Ureter (tissue), 1 donor: ENCODE measurements at places on chromosomes 7 and 10.
A peak's percentile ranks its signal among the peaks of the same experiment; 100 is the strongest.

DNA sequence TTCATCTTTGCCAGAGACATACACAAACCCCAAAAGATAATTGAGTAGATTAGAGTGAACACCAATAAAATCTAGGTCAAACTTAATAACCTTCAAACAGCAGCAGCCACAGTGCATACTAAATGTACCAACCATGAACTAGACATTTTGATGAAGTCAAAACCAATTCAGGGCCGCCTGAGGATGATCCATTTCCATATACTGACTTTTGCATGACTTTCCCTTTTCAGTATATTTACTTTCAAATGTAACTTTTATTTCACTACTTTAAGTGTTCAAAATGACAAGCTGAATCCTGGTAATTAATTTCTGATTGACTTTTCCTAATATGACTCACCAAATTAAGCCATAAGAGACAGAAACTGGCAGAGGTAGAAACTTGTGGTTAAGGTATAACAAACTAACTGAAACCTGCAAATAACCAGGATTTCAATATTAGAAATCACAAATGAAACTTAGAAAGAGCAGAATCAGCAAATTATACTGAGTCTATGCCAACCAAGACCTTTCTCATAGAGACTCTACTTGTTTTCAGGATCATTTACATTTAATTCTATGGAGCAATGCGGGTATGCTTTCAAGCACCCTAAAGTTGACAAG, 171.9 kb upstream of the LRRN3 start:
- DNase-seq, result no peak

DNA sequence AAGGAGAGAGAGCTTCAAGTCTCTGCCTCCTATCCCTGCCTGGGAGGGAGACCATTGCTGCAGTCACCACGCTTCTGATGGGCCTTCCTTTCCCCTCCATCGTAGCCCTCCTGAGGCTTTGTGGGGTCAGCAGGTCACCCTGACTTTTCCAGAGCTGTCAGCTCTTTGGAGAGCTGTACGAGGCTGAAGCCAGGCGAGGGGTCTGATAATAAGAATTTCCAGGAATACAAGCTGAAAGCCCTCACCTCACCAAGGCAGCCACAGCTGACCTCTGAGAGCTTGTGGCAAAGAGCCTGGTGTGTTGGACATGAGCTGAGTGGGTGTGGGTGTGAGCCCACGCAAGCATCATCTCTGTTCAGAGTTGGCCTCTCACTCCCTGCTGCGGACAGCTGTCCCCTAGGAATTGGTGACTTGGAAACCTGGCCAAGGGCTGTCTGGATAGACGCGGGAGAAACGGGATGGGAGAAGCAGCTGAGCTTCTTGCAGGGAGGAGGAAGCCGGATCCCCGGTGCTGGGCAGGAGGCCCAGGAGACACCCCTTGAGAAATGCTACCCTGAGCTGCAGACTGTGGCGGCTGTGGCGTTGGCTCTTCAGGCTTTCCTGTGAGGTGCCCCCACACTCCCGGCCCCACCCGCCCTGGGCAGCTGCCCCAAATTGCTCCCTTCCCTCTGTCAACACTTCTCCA, 122.1 kb upstream of the BTBD16 start:
- DNase-seq, result peak; percentile 65

DNA sequence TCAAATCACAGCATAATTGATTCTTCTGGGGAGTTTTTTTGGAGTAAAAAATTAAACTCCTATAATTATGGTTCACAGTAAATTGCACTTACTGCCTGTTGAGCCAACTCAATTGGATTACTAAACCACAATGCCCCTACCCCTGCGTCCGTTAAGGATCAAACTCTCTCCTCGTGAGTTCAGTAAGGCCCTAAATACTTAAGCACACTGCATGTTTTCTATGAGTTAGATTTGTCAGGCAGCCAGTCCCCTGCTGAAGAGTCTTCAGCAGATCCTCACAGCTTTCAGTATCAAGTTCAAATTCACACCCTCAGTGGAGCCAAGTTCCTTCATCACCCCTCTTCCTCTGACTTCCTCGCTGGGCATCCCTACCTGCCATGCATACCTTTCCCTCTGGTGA, 275.0 kb upstream of the BMPER start:
- no peak for DNase-seq

DNA sequence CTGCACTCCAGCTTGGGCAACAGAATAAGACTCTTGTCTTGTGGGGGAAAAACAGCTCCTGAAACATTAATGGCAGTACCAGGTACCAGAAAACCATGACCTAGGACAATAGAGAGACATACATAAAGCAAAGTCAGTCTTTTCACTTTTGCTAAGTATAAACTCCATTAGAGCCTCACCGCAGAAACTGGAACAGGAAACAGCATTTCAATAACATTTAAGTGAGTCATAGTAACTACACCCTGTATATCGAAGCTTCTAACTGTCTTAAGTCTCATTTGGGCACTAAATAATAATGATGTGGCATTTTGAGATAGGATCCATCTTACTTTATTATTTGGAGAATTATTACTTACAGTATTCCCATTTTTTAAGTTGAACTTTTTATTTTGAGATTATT, 517.8 kb upstream of the CELF2 start:
- DNase-seq, result no peak

DNA sequence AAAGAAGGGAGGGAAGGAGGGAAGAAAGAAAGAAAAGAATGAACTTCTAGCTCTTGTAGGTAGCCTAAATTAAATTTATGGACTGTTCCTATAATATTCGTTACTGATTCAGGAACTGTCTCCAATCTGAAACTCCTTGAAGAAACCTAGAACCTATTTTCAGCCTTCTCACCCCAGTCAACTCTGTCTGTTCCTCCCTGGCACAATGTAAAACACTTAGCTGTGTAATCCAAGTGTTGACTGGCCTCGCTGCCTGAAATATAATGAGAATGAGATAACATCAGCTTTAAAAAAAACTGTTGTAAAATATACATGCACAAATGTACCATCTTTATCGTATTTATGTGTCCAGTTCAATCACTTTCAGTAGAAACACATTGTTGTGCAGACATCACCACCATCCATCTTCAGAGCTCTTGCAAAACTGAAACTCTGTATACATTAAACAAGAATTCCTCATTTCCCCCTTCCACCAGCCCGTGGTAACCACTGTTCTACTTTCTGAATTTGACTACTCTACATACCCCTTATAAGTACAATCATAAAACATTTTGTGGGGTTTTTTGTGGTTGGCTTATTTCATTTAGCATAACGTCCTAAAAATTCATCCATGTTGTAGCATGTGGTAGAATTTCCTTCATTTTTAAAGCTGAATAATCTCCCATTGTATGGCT, 6.3 kb upstream of the C7orf33 start:
- no peak for DNase-seq

- DNase-seq, result no peak
Observed at GRCh38 chr7:4822677-4823076, 39.2 kb downstream of the PAPOLB start.

- no peak for DNase-seq
Observed at GRCh38 chr10:389261-389790, 254.1 kb downstream of the ZMYND11 start.

GRCh38 chr7:127437837-127438236, 45.3 kb upstream of the ZNF800 start:
- no peak for DNase-seq

DNA sequence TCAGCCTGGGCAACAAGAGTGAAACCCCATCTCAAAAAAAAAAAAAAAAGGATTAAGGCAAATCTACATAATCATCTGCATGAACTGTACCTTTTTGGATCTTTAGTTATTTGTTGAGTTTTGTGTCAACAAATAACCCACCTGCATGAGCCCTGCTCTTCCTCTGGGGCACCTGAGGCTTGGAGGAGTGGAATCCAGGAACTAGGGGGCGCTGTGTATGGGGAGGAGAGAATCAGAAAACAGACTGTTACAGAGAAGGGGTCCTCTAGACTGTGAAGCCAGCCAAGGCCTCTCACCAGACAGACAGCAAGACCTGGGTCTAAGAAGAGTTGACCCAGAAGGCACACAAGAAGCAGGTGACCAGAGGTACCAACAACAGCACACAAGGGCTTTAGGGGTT, 682.8 kb upstream of the NRP1 start:
- DNase-seq, result no peak

DNA sequence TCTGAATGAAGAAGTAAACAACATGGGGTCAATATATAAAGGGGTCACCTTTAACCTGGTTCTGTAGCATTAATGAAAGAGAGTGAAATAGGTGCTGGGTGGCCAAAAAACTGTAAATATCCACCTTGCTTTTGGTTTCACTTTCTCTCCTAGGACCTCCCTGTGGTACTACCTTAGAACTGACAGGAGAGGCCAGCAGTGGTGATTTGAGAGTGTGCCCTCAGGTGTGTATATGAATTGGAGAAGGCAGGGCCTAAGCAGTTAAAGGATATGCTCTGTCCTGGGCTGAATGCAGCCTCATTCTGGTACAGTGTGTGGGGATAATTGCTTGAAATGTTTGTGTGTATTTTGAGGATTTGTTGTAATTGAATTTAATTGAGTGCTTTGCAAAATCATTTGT, 62.0 kb downstream of the BBS9 start:
- no peak for DNase-seq

- no peak for DNase-seq
Observed at GRCh38 chr7:2048531-2048930, 184.2 kb downstream of the MAD1L1 start.

- DNase-seq, result no peak
Observed at GRCh38 chr10:86711513-86712316, 43.4 kb downstream of the LDB3 start.

GRCh38 chr10:90458054-90458453, 399.8 kb downstream of the HTR7 start:
- DNase-seq, result no peak

DNA sequence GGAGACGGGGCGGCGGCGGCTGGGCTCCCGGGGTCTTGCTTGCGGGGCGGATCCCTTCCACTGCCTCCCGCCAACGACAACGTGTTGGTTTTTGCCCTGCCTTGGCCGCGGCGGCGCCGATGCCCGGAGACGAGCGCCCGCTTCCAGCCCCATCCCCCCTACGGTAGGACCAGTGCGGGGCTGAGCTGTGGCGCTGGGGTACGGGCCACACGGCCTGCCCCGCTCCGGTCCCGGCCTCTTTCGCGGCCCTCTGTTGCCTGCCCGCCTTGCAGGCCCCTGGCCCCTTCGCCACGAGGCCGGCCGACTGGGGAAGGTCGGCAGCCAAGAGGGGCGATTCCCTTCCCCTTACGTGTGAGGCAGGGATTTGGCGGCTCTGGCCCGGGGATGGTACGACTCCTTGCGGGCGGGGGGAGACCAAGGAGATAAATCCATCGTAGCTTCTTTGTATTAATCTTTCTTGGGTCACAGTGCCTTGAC, 488 bp downstream of the EIF4H start:
- DNase-seq, result peak; percentile 48

DNA sequence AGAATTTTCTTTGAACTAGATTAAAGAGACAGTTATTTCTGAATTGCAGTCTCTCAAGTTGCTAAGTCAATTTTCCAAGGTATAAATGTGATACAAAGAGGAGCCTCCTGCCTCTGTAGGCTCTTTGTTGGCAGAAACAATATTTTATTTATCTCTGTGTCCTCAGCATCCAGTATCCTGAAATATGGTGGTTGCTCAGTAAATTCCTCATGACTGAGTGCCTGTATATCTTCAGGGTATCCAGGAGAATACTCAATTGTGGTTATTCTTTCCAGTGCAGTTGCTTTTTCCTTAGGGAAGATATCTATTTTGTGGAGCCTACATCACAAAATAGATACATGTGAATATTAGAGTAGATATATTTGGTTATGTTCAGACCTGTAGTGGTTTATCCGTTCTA, 144.8 kb upstream of the FERD3L start:
- no peak for DNase-seq

- DNase-seq, result no peak
Observed at GRCh38 chr7:41203542-41203941, 499.3 kb downstream of the INHBA start.

DNA sequence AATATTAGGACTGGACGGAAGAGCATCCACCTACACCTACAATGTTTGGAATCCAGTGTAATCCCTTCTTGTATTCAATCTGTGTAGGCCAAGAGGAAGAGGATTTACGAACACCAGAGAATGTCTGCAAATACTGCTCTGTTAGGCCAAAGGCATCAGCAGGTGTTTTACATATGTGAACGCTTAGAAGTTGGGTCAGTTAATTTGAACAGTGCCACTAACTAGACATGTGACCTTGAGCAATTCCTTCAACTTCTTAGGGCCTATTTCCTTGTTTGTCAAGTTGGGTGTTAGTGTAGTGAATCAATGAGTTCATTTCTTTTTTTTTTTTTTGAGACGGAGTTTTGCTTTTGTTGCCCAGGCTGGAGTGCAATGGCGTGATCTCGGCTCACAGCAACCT, 35.4 kb downstream of the MYPN start:
- no peak for DNase-seq

DNA sequence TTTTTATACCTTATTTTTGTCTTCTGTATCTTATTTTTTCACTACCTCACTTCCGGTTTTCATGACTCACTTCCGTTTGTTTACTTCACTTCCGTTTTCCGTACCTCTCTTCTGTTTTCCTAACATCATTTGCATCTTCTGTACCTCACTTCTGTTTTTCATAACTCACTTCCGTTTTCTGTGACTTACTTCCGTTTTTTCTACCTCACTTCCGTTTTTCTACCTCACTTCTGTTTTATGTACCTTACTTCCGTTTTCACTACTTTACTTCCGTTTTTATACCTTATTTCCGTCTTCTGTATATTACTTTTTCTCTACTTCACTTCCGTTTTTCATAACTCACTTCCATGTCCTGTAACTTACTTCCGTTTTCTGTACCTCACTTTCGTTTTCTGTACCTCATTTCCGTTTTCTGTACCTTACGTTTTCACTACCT, 492.5 kb upstream of the AKR1E2 start:
- DNase-seq, result no peak

- no peak for DNase-seq
Observed at GRCh38 chr7:139106959-139107358, 2.6 kb downstream of the ZC3HAV1 start.

GRCh38 chr7:94591176-94591575, 64.8 kb downstream of the SGCE start:
- no peak for DNase-seq

GRCh38 chr10:17009212-17009700, 120.4 kb downstream of the CUBN start:
- no peak for DNase-seq

DNA sequence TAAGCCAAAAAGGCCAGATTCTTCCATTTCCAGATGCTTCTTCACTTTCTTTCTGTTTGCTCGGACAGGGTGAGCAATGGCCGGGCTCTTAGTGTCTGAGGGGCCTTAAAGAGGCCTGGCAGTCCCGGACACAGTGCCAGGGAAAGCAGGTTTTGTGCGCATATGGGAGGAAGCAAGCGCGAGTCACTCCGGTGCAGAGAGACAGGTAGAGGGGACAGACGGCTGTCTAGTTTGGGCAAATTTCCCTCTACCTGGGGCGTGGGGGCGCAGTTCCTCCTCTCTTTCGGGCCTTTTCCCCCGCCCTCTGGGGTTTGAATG, 4.7 kb downstream of the NEUROD6 start:
- no peak for DNase-seq

DNA sequence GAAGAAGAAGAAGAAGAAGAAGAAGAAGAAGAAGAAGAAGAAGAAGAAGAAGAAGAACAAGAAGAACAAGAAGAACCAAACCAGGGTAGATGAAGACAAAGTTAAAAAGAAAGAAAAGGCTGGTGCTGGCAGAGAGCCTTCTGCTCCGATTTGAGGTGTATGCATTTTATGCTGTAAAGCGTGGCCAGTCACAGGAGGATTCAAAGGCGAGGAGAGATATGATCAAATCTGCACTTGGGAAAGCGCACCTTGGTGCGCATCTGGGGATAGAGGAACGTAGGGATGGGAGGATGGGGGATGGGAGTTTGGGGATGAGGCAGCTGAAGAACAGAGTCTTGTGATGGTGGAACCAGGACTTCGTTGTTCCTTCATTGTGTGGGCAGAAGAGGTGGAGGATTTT, at the start of gene NME8:
TSS of gene NME8 (plus strand) at position 301 of the 400 bp plus-strand sequence. CDS start 1,670 bp downstream, outside the sequence.
- DNase-seq, result no peak

- peak; percentile 38 for DNase-seq
Observed at GRCh38 chr7:1811850-1812508, 141.9 kb downstream of the ELFN1 start.
